ENCODE measurements at places on chromosomes 16 and 17.

- no peak for DNase-seq
Measured at GRCh38 chr17:74935585-74936469, at the start of gene OTOP3. TSS of gene OTOP3 (plus strand) at chr17:74935898. CDS start at chr17:74935922, 24 bp downstream.

DNA sequence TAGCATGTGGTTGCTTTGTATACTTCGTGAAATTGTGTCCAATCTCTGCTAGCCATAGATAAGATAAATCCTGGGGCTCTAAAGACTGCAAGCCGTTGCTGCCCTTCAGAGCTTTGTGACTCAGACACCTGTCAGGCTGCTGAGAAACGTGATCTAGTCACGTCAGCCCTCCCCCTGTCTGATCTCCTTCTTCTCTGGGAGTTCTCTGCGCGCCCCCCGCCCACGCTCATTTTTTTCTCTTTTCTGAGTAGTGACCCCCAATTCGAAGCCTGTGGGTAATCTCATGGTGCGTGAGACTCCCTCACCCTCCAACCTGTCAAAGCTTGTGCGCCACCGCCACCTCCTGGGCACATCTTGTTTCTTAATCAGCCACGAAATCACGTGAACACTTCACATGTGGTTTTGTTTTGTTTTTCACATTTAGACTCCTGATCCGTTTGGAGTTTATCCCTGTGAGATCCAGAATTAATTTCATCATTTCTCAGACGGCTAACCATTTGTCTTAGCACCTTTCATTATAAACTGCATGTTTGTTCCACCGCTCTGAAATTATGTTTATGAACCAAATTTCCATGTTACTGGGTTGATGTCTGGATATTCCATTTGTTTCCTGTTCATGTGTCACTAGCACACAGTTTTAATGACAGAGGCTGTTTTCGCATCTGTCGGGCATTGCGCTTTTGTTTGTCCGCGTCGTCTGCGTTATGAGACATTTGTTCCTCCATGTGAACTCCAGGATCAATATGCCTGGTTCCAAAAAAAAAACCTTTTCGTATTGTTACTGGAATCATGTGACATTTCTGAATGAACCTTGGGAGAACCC, 977 bp upstream of the ZNF778 start:
- peak; percentile 76 for DNase-seq

DNA sequence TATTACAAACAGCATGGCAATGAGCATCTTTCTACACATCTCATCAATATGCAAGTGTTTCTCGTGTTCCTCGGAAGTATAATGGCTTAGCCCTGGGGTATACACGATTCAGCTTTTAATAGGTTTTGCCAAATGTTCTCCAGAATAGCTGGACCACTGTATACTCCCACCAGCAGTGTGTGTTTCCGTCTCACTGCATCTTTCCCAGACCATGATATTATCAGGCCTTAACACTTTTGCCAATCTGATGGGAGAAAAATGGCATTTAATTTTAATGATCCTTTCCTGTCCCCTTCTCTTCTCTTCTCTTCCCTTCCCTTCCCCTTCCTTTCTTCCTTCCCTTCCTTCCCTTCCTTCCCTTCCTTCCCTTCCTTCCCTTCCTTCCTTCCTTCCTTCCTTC, 30.8 kb downstream of the PRKCB start:
- no peak for DNase-seq

- no peak for DNase-seq
Measured at GRCh38 chr17:37768438-37768837, 23.6 kb upstream of the HNF1B start.

GRCh38 chr17:41377546-41377945, 4.6 kb downstream of the KRT34 start:
- no peak for DNase-seq

GRCh38 chr17:28469376-28469775, 4.1 kb upstream of the SLC13A2 start:
- no peak for DNase-seq

DNA sequence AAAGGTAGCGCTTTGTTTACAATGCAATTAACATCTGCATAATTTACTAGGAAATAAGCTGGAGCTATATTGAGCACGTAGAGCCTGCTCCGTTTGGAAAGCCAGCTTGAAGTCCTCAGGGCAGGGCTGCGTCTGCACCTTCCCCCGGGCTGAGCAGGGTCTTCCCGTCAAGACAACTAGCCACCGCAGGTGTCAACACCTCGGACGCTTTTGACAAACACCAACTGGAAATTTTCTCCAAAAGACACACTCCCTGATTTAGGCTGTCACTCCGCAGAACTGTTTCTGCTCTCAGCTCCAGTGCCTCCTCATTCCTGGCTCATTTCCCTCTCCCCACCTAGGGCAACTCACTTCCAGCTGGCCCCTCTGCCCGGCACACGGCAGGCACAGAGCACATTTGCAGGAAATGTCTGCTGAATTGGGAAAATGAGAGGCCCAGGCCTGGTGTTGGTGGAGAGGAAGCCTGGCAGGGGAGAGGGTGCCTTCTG, 170.3 kb downstream of the MAF start:
- no peak for DNase-seq

DNA sequence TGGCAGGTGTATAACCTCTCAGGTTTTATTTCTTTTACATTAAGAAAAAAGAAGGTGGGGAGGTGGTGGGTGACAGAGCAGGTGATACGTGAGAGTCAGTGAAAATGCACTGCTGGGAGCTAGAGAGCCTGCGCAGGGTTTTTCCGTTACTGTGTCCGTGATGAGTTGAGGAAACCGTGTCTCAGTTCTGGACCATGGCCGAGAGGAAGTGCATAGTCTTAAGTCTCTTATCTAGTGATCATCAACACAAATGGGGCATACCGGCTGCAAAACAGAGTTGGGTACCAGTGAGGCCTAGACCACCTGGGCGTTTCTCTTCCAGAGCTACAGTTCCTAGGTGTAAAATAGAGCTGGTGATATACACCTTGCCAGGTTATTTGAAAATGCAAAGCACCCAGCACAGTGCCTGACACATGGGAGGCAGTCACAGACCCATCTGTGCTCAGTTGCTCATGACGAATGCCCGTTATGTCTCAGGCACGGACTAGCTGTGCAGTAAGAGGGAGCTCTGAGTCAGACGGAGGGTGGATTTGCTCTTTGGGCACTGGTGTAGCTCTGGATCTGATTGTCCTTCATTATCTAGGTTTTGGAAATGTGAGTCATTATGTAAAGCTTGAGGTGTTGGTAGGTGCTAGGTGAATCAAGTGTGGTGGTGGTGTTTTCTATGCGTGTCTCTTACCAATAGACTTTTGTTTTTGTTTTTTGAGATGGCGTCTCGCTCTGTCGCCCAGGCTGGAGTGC, 60.9 kb downstream of the RPTOR start:
- no peak for DNase-seq

DNA sequence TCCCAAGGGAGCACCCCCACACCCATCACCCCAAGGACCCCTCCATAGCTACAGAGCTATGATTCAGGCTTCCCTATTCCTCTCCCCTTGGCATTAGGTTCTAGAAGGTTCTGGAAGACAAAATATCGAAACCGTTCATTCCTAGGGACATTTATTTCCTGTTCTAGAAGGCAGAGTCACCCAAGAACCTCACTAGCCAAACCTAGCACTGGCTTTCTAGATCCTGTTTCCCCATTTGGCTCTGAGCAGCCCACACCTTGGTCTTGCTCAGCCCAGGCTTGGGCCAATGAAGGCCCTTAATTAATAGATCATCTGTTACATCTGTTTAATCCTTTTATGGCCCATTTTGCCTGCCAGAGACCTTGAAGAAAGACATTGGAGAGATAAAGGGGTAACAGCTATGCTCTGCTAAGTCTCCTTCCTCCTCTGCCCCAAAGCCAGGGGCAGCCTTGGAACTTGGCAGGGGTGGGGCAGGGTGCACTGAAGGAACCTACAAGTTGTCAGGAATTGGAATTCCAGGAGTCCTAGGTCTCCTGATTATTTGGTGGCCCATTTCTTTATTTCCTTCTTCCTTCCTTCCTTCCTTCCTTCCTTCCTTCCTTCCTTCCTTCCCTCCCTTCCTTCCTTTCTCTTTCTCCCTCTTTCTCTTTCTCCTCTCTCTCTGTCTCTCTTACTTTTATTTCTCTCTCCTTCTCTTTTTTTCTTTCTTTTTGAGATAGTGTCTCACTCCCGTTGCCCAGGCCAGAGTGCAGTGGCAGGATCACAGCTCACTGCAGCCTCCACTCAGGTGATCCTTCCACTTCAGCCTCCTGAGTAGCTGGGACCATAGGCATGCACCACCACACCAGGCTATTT, 8.7 kb upstream of the FZD2 start:
- no peak for DNase-seq

DNA sequence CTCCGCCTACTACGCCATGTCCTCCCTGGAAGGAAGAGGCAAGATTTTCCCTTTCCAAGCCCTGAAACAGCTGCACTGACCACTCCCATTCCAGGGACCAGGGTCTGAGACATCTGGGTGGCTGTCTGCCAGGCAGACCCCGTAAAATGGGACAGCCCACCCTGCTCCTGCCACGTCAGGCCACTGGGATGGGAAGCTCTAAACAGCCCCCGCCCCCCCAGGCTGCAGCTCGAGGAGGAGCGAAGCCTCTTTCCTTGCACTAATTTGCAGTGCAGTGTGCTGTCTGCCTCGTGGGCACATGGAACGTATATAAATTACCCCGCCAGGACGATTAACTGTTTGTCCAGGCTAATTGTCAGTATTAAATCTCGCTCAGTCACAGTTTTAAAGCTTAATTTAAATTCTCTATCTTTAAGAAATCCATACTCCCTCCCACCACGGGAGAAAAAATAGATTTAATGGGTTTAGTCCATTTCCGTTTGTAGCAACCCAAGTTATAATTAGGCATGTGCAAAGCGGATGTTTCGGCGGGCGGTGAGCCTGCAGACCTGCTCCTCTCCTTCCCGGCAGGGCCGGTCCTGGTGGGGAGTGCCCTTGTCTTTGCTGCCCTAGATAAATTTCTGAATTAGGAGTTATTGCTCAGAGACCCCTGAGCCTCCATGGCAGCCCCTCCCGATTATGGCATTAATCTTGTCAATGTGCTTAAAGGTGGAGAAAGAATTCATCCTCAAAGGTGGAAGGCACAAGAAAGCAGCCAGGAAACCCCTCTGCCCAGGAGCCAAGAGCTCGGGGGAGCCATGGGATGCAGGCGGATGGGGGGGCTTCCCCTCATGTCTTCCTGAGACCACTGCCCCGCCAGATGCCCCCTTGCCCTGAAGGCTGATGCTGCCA, 268.0 kb upstream of the TNRC6C start:
- no peak for DNase-seq

GRCh38 chr17:34671191-34671590, 91.8 kb downstream of the TMEM132E start:
- no peak for DNase-seq

DNA sequence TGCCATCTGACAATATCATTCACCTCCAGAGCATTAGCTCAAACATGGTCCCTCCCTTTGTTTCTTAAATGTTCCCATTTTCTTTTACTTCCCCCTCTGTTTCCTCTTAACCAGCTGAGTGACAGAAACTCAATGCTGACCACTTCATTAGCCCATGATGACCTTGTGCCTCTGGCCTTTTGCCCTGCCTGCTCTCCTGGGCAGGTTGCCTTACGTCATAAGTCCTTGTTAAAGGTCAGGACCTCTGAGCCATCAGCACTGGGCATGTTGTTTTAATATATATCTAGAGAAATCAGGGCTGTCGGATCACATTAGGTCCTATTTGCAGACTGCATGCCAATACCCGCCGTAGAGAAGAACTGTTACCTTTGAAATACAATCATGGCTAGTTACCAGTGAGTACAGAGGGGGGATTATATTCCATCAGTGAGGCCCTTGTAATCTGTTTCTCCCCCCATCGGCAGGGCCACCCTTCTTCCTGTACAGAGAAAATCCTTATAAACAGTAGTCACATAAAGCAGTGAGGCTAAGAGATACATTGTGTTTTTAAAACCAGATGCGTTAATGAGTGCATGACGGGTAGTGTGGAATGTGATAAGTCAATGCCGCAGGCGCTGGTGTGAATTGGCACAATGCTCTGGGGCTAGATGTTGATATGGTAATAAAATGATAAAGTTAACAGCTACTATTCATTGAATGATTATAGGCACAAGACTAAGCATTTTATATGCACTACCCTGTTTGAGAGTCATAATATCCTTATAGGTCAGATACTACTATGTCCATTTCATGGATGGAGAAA, 94.3 kb upstream of the ZFHX3 start:
- DNase-seq = no peak

- no peak for DNase-seq
Measured at GRCh38 chr16:1285669-1286512, 23.5 kb upstream of the UBE2I start.

GRCh38 chr17:74417178-74418045, 14.5 kb upstream of the GPRC5C start:
- no peak for DNase-seq

GRCh38 chr16:57653936-57654335, 14.2 kb upstream of the ADGRG3 start:
- DNase-seq = no peak

- no peak for DNase-seq
Measured at GRCh38 chr17:65463242-65463641, 98.2 kb downstream of the AXIN2 start.

DNA sequence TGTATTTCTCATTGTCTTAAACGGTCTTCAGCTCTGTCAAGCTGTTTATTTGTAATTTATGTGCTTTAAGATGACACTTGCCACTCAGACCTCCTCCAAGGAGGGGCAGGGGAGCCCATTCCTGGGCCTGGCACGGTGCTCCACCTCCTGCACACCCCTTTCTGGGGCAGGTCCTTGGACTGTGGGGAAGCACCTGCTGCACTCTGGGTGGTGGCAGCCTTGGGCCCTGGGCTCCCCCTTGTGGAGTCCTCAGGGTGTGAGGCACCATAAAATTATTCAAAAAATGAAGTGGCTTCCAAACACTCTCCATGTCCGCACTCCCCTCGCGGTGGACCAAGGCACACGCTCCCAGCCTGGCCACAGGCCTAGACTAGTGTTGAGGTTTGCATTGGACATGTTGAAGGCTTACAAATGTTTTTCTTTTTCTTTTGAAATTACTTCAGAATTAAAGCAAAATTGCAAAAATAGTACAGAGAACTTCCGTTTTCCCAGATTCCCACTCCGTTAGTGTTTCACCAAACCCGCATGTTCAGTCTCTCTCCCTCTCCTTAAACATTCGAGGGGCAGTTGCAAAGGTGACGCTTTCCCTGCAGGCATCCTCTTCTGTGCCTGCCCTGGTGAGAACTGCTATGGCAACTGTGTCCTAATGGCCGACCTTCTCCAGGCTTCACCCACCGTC, 32.4 kb downstream of the FOXK2 start:
- no peak for DNase-seq

DNA sequence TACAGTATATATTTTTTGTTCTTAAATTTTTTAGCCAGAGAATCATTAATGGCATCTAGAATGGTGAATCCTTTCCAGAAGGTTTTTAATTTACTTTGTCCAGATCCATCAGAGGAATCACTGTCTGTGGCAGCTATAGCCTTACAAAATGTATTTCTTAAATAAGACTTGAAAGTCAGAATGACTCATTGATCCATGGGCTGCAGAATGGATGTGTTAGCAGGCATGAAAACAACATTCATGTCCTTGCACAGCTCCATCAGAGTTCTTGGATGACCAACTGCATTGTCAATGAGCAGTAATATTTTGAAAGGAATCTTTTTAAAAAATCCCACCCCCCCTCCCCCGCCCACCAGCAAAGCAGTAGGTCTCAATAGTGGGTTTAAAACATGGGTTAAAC, 51.4 kb downstream of the CACNG1 start:
- no peak for DNase-seq

GRCh38 chr17:8326511-8327302, 12.9 kb upstream of the ODF4 start:
- no peak for DNase-seq

- DNase-seq = no peak
Measured at GRCh38 chr17:75996665-75997590, 3.7 kb upstream of the CDK3 start.
